ENCODE measurements at places on chromosomes 4 and X. TPM values are rescaled to one million over a fixed set of nuclear protein-coding genes. Genes with fewer than 3 reads are reported as not detected.
A peak's percentile ranks its signal among the peaks of the same experiment; 100 is the strongest.

Gene IGSF1
- total RNA-seq = not detected

- H3K36me3 ChIP-seq = peaks cover 16% of the 10 kb centered on the region
- H3K27ac ChIP-seq = peak overlapping the region; percentile 64
- H3K27me3 ChIP-seq = no peaks in the 10 kb centered on the region
- no peak for DNase-seq
- peaks cover 4% of the 10 kb centered on the region for H3K4me1 ChIP-seq
- H3K4me3 ChIP-seq = no peak overlapping the region
These were observed 1.1 kb downstream of the GCNA start for GRCh38 chrX:71579136-71579989.

- H3K27me3 ChIP-seq = peaks cover 2% of the 10 kb centered on the region
- no peak overlapping the region for H3K27ac ChIP-seq
- H3K4me1 ChIP-seq = peaks cover 3% of the 10 kb centered on the region
- no peak for DNase-seq
These were observed 89.4 kb downstream of the FTHL17 start for GRCh38 chrX:30982467-30982866.

GRCh38 chr4:155667222-155667567, 547 bp downstream of the GUCY1A1 start:
- DNase-seq = no peak
- no peak overlapping the region for H3K27ac ChIP-seq
- peaks cover 69% of the 10 kb centered on the region for H3K27me3 ChIP-seq
- H3K4me1 ChIP-seq = peaks cover 9% of the 10 kb centered on the region
- peak overlapping the region; percentile 93 for H3K4me3 ChIP-seq

- peaks cover 6% of the 10 kb centered on the region for H3K4me1 ChIP-seq
- no peak for DNase-seq
- H3K27me3 ChIP-seq = no peaks in the 10 kb centered on the region
- H3K4me3 ChIP-seq = no peak overlapping the region
These were observed 104.1 kb downstream of the C4orf51 start for GRCh38 chr4:145784036-145784435.

DNA sequence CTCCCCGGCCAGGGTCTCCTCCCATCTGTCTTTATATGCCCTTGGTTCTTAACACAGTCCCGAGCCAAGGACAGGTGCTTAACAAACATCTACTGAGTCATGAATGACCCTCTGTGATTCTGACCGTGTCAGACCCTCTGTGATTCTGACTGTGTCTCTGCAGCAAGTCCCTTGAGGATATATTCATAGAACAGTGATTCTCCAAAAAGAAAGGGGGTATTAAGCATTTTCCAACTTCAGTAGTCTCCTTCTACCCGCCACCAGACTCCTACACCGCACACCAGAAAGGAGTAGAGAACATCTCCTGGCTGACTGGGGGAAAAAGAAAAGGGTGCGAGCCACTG, 13.6 kb downstream of the ACSL1 start:
- no peak overlapping the region for H3K27ac ChIP-seq
- peaks cover 24% of the 10 kb centered on the region for H3K4me1 ChIP-seq
- no peak overlapping the region for H3K4me3 ChIP-seq
- H3K36me3 ChIP-seq = peaks cover 2% of the 10 kb centered on the region

Gene GRPEL1
- total RNA-seq = 36.3 TPM

Gene MAGEA10
- total RNA-seq = not detected

Gene CYTL1
- total RNA-seq = not detected
